Astrocyte of the hippocampus (primary cell): ENCODE measurements at places on chromosomes 7 and 10.
A peak's percentile ranks its signal among the peaks of the same experiment; 100 is the strongest.

DNA sequence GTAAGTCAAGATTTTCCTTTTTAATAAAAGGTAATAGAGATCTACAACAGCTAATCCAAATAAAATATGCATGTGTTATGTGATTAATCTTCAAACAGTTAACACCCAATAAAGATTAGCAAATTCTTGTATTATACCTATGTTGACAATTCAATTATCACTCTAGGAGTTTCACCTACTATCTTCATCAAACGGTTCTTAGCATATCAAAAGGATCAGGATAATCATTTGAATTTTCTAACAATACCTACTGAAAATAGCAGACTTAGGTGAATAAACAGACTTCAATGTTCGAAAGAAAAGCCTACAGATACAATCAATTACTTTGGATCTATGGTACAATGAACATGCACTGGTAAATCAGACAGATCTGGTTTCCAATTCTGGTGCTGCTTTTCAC lies 268.3 kb downstream of the CACNA2D1 start:
- no peak for DNase-seq

DNA sequence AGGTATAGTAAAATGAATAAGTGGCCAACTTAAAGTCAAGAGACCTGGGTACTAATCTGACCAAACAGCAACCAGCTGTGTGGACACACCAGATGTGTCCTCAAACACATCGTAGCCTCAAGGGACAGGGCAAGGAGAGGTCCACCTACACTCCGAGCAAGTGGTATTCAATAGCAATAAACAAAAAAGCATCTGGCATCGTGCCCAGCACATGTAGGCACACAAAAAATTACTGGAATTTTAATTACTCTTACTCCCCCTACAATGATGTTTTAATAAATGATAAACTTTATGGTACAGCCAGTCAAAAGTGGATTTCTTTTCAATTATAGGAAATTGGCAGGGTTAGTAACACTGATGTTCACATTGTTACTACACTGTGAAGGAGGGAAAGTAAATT lies 3.5 kb upstream of the RGS10 start:
- DNase-seq, result peak; percentile 15

DNA sequence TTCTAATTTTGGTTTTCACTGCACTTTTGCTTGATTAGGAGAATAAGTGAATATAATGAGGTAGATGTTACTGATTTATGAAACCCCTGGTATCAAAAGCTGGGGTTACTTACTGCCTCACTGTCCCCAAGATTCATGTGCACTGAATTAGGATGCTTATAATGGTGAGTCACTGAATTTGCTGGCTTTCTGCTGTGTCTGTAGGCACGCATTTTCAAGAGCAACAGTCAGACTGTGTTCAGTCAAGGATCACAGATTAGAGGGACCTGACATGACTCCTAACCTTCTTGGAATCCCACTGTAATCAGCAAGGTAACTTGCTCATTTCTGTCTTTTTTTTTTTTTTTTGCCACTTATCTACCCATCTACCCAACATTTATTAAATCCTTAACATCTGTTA lies 59.7 kb downstream of the GPR85 start:
- DNase-seq, result peak; percentile 44

- no peak for DNase-seq
These were observed 8.0 kb downstream of the PSAP start for GRCh38 chr10:71842856-71843686.

DNA sequence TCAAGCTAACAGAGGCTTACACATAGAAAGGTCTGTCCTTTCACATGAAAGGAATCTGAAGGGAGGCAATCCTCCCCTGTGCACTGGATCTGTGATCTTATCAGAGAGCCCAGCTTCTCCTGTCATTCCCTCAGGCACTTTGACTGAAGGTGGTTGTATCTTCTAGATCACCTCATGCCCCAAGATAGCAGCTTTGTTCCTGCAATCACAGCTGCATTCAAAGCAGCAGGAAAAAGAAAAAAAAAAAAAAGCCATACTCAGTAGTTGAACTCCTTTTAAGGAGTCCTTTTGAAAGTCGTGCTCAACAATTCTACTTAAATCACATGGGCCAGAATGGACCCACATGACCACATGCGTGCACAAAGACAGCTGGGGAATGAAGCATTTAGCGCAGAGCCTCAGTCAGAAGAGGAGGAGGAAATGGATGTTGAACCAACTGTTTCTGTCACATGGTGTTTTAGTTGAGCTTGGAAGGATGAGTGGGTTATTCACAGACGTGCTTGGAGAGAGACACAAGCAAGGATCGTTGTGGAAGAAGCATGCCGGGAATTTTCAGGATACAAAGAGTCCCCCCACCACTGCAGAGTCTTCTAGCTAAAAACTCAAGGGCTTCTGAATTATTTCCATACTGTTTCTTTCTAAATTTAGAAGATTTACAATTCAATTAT lies 13.0 kb upstream of the PFKP start:
- no peak for DNase-seq

DNA sequence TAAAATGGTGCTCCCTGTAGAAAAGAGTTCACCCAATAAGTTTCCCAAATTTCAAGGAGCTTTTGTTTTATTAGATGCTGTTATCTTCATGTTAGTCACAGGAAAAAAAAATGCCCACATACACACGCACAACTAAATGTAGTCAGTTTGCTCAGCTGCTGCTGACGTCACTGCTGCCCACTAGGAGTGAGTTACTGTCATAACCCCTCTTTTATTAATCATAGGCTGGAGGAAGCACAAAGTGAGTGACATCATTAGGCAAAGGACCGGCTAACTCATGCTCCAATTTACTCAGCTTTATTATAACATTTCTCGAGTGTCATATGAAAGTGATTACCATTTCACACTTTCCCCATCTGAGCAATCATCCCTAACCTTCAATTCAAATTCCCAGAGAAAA lies 6.7 kb upstream of the INHBA start:
- DNase-seq, result peak; percentile 66

GRCh38 chr7:116259871-116260440 lies 49.6 kb downstream of the TES start:
- DNase-seq, result peak; percentile 67

DNA sequence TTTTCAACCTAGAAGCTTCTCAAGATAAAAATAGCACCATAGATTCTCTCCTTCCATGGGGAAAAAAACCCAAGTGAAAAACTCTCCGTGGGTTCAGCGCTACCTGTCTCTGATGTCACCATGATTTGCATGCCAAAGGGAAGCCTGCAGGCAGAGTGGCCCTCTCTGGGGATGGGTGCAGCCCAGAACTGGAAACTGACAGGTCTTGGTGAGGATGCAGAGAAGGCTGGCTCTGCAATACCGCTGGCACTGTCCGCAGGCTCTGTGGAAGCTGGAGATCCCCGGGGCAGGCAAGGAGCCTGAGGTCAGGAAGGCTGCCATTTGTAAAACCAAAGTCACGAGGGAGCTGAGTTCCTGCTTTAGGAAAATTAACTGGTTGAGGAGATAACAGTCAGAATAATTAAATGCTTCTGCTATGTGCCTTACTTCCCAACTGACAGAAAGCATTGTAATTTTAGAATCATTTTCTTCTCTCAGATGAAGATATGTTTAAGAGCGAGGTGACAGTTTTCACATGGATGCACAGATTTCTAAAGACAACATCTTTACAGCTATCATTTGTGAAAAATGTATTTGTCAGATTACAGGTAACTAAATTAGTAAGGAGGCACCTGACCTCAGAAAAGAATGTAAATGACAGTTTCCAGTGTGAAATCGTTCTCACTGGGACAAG lies 731.5 kb upstream of the FZD8 start:
- no peak for DNase-seq

DNA sequence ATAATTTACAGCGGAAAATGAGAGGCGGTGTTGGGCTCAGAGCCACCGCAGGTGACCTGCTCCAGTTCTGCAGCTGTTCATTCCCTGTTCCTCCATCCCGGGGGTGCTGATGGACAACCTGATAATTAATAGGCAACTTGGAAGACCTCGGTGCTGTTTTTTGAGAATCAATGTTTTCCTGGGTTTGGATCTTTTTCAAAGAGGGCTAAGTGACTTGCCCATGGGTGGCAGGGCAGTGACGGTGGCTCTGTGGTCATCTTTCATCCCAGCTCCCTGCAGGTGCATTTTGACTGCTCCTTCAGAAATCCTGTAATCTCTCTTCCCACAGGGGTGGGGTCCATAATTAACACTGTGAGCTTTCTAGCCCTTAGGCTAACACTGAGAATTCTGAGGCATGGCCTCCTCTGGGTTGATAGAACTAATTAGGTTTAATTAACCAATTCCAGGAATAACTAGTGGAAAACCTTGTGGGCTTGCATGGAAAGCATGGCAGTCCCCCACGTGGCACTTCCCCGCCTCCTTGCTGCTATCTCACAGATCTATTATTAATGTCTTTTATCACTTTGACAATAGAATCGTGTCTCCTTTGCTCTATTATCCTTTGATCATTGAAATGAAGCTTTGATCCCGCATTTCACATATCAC lies 217.9 kb downstream of the GLRX3 start:
- DNase-seq, result no peak

DNA sequence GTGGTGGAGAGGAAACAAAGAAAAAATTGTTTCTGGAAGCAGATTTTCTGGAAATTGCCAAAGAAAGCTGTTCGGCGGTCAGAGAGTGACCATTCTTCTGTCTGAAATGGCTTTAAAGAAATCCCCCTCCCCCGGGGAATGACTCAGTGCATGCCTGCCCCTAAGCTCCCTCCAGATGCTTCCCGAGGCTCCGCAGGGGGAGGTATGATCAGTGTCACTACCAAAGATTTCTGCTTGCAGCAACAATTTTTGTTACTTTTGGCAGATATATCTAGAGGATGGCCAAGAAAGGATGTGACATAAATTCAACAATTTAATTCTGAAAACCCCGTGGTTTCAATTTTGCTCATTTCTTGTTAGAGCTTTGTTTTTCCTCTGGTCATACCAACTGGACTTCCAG lies 163.9 kb downstream of the JCAD start:
- DNase-seq, result peak; percentile 97

DNA sequence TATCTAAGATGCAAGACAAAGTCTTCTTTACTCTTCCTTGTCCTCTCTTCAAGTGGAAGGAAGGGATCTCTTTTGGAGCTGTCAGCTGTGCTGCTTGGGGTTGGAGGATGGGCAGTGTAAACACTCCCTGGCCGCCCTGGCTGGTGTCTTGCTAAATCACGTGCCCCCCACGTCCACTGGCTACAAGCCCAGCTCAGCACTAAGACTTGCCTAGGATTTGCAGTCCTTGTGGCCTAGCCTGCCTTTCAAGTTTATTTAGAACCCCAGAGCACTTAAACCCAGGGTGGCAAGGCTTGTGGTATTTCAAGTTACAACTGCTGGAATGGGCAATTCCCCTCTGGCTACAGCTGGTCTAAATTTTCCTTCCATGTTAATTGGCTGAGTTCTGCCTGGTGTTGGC lies 272.4 kb upstream of the MYO3A start:
- DNase-seq, result no peak

DNA sequence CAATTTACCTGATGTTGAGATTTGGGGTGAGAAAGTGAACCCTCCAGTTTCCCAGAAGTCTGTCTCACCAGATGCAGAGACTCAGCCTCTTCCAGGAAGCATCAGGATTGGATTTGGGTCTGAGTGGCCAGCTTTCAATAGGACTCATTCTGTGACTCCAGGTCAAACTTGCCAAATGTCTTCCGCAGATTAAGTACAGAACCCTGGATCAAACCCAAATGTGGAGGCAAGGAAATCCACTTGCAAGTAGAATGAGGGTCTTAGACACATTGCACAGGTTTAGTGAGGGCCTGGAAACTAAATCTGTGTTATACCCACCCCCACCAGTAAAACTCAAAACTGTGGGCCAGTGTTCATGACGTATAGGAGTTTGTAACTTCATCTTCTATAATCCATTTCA lies 372.2 kb upstream of the MGMT start:
- no peak for DNase-seq

DNA sequence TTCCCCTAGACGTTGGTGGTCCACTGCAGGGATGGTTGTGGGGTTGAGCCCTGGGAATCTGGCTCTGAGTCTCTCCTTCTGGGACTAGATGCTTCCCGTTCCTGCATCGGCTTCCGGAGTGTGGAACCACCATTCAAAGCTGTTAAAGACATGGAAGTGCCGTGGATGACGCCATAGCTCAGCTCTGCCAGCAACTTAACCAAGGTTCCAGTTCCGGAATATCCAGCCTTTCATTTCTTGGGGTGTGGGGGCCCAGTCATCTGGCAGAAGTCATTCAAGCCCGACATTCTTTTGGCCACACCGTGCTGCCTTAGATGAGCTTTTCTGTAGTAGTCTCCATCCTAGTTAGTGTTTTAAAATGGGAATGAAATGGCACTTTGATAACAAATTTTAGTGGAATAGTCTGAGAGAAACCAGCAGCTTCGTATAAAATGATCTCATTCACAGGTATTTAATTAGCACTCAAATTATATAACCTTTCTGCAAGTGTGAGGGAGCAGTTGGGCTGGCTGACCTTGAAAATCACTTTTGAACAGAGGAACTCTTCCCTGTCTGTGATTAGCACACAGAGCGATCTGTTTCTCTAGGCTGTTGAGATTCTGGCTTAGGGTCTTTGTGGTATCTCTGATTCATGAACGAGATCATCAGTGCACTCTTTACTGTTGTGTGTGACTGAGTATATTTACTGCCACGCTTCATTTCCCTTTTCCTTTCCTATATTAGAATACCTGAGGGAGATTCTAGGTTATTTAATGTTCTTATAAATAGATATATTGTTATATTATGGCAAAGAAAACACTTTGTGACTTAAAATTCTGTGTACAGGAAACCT lies 19.9 kb downstream of the LMTK2 start:
- DNase-seq, result no peak

GRCh38 chr10:47176903-47177868 lies 122.8 kb upstream of the GDF10 start:
- DNase-seq, result no peak

DNA sequence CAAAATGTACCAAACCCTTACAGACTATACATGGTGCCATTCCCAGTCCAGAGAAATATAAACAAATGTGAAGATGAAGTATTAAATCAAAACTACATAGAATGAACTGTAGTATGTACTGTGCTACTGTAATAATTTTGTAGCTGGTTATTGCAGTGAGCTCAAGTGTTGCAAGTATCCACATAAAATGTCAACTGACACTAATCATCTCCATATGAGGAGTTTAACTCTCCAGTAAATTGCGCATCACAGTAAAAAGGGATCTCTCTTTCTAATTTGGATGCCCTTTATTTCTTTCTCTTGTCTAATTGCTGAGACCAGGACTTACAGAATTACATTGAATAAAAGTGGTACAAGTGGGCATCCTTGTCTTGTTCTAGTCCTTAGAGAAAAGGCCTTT lies 165.5 kb downstream of the CPED1 start:
- no peak for DNase-seq
